Osteoblast (primary cell): ENCODE measurements at places on chromosomes 3 and 15. TPM values are rescaled to one million over a fixed set of nuclear protein-coding genes. Genes with fewer than 3 reads are reported as not detected.

ASB14 gene
- total RNA-seq: not detected in 2 replicates

GABRR3 gene
- not detected in 2 replicates for total RNA-seq

ADAMTSL3 gene
- total RNA-seq: 0.29 and 0.72 TPM in 2 replicates

PRSS50 gene
- not detected in 2 replicates for total RNA-seq

HTR3E gene
- total RNA-seq: not detected in 2 replicates

MOBP gene
- total RNA-seq: not detected in 2 replicates

AGTR1 gene
- 10.5 and 13.3 TPM in 2 replicates for total RNA-seq

ZSCAN29 gene
- total RNA-seq: 29.5 and 33.7 TPM in 2 replicates

NDUFB5 gene
- 103 and 108 TPM in 2 replicates for total RNA-seq

SNTN gene
- not detected in 2 replicates for total RNA-seq

CASR gene
- not detected in 2 replicates for total RNA-seq

ZNF717 gene
- 17.7 and 18.5 TPM in 2 replicates for total RNA-seq

ACKR4 gene
- total RNA-seq: 0.72 TPM in 1 of 2 replicates, not detected in the other

TUSC7 gene
- not detected in 2 replicates for total RNA-seq

TGM4 gene
- total RNA-seq: not detected in 2 replicates

CNBP gene
- total RNA-seq: 215 and 233 TPM in 2 replicates

C15orf62 gene
- total RNA-seq: under 0.01 and 0.29 TPM in 2 replicates
